ENCODE measurements at places on chromosomes 4 and X.

DNA sequence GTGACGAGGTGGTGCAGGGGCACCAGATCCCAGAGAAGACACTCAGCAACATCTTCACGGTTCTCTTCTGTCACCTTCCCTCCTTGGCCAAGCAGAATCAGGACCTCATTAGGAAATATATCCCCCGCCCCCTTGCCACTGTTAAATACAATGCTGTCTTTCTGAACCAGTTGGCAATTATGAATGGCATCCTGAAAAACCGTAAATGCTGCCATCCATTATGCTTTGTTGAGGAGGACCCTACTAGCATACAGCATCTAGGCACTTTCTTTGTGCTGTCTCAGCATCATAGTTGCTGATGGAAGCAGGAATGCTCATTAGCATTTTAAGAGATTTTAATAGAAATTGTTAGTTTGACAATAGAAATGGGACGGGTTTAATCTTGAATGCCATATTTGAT lies 138.5 kb downstream of the DCLK2 start:
- no peak overlapping the region for H3K4me3 ChIP-seq
- no peak overlapping the region for H3K27ac ChIP-seq
- no peak for DNase-seq
- H3K4me1 ChIP-seq, result no peaks in the 10 kb centered on the region
- H3K36me3 ChIP-seq, result no peaks in the 10 kb centered on the region

GRCh38 chr4:73477176-73477575 lies 4.4 kb upstream of the AFM start:
- no peaks in the 10 kb centered on the region for H3K27me3 ChIP-seq
- no peak overlapping the region for H3K27ac ChIP-seq
- no peaks in the 10 kb centered on the region for H3K4me1 ChIP-seq
- no peak for DNase-seq

DNA sequence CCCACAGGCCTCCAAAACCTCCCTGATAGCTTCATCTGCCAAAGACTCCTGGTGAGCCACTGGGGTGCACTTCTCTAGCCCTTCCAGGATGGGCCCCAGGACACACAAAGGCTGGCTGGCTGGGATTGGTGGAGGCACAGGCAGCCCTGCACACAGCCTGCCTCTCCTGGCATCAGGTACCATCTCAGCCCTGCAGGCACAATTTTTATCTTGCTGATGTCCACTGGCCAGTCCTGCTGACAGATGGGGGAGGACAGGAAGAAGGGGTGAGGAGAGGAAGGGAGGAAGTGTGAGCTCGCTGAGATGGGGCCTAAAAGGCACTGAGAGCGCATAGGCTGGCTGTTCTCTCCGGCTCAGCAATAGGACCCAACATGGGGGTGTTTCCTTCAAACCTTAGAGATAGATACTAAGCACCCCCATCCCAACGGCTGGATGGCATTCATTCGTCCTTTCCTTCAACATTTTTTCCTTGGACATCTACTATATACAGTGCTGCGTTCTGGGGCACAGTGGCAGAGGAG lies 92.7 kb downstream of the PJA1 start:
- no peaks in the 10 kb centered on the region for H3K36me3 ChIP-seq
- H3K4me1 ChIP-seq, result no peaks in the 10 kb centered on the region
- H3K27ac ChIP-seq, result no peak overlapping the region
- DNase-seq, result no peak
- H3K27me3 ChIP-seq, result no peaks in the 10 kb centered on the region

DNA sequence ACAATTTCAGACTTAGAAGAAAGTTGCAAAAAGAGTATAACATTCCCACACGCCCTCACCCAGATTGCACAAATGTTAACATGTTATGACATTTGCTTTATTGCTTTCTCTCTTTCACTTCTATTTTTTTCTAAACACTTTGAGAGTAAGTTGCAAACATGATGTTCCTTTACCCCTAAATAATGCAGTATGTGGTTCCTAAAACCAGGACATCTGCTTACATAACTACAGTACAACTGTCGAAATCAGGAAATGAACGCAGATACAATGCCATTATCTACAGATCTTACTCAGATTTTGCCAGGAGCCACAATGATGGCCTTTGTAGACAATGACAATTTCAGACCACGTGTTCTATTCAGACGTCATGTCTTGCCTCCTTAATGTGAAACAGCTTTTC lies 22.4 kb downstream of the SH3TC1 start:
- DNase-seq, result no peak
- H3K36me3 ChIP-seq, result peaks cover 29% of the 10 kb centered on the region
- peak overlapping the region; percentile 71 for H3K27ac ChIP-seq
- H3K4me1 ChIP-seq, result peaks cover 33% of the 10 kb centered on the region
- H3K4me3 ChIP-seq, result no peak overlapping the region

DNA sequence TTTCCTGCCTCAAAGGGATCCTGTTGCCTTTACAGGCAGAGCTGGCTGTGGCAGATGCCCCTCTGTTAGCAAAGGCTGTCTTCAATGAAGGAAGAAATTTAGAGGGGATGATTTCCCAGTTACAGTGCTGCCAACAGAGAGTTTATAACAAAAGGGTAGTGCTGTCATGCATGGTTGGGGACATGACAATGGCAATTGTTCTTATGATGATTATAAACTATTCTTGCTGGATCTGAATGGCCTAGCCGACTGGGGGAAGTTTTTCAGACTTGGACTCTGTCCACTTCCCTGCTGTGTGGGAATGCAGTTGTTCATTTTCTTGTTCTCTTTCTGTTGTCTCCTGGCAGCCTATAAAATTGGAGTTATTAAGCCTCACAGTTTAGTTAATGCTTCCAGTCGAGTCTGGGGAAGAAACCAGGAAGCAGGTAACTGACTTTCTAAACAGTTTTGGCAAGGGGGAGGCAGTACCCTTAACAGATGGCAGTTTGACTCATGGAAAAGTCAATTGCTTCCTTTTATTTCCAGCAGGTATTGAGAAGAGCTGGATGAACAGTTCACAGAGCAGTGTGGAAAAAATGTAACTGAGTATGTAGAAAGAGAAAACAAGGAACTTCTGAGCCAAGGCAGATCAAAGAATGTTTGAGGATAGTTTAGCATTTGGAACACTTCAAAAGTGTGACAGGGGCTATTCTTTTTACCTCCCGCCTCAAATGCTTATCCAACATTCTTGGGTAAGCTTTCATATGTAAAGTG lies 582.6 kb downstream of the RAPGEF2 start:
- no peaks in the 10 kb centered on the region for H3K27me3 ChIP-seq
- H3K36me3 ChIP-seq, result no peaks in the 10 kb centered on the region
- no peaks in the 10 kb centered on the region for H3K4me1 ChIP-seq
- H3K4me3 ChIP-seq, result no peak overlapping the region
- no peak for DNase-seq
- H3K27ac ChIP-seq, result no peak overlapping the region

GRCh38 chrX:153766871-153767673 lies 3.0 kb downstream of the PLXNB3 start:
- H3K4me1 ChIP-seq, result no peaks in the 10 kb centered on the region
- peaks cover 3% of the 10 kb centered on the region for H3K27me3 ChIP-seq
- H3K4me3 ChIP-seq, result no peak overlapping the region
- no peaks in the 10 kb centered on the region for H3K36me3 ChIP-seq
- no peak for DNase-seq

GRCh38 chr4:184812651-184813181 lies 13.1 kb downstream of the ACSL1 start:
- no peak overlapping the region for H3K27ac ChIP-seq
- DNase-seq, result no peak
- no peaks in the 10 kb centered on the region for H3K27me3 ChIP-seq
- no peak overlapping the region for H3K4me3 ChIP-seq

GRCh38 chrX:12060489-12061260 lies 77.6 kb upstream of the FRMPD4 start:
- H3K4me1 ChIP-seq, result no peaks in the 10 kb centered on the region
- H3K36me3 ChIP-seq, result no peaks in the 10 kb centered on the region
- H3K4me3 ChIP-seq, result no peak overlapping the region
- DNase-seq, result no peak
- H3K27ac ChIP-seq, result no peak overlapping the region

DNA sequence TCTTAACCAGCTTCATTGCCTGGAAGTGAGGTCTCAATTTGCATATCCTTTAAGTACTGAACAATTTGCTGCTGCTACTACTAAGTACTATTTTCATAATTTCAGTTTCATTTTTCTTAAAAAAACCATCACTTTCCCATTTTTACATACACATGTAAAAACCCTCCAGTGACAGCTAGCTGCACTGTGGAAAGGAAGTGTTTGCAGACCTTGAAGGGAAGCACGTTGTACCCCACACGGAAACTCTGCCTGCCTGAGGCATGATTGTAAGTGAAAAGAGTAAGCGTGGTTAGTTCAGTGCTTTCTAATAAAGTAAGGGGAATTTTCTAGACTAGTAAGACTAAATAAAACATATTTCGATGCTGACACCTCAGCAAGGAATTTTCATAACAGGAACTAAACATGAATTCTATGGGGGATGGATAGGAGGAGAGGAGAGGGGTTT lies 103.6 kb downstream of the RAPGEF2 start:
- H3K27me3 ChIP-seq, result no peaks in the 10 kb centered on the region
- no peak overlapping the region for H3K4me3 ChIP-seq
- H3K36me3 ChIP-seq, result peaks cover 2% of the 10 kb centered on the region
- H3K4me1 ChIP-seq, result peaks cover 3% of the 10 kb centered on the region

GRCh38 chr4:32986236-32986635 lies 2266.1 kb downstream of the PCDH7 start:
- no peaks in the 10 kb centered on the region for H3K4me1 ChIP-seq
- no peak overlapping the region for H3K4me3 ChIP-seq
- no peak overlapping the region for H3K27ac ChIP-seq
- no peaks in the 10 kb centered on the region for H3K27me3 ChIP-seq

- no peak for DNase-seq
- H3K27me3 ChIP-seq, result peaks cover 2% of the 10 kb centered on the region
- peaks cover 11% of the 10 kb centered on the region for H3K4me1 ChIP-seq
Observed at GRCh38 chr4:38452542-38452941, 211.5 kb upstream of the KLF3 start.

- H3K4me3 ChIP-seq, result no peak overlapping the region
- H3K27me3 ChIP-seq, result peaks cover 3% of the 10 kb centered on the region
- no peak overlapping the region for H3K27ac ChIP-seq
Observed at GRCh38 chr4:17787315-17787714, 5.9 kb upstream of the FAM184B start.

DNA sequence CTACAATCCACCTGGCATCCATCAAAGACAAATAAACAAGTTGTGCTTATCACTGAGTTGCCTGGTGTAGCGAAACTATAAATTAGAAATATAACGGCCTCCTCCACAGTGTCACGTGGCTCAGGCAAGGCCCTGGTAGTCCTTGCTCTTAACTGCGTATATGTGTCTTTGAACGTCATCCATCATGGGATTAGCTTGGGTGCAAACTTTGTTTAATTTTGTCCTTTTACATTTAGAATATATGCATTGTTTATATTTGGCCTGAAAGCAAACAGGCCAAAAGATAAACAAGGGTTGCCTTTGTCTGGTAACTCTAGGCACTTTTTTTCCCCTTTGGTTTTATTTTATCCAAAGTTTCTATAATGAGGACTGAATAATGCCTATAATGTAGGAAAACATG lies 184.9 kb downstream of the KIT start:
- H3K4me3 ChIP-seq, result no peak overlapping the region
- H3K4me1 ChIP-seq, result no peaks in the 10 kb centered on the region
- H3K36me3 ChIP-seq, result no peaks in the 10 kb centered on the region
- no peak overlapping the region for H3K27ac ChIP-seq
- H3K27me3 ChIP-seq, result no peaks in the 10 kb centered on the region

GRCh38 chrX:150269605-150270254 lies 93.4 kb upstream of the MAMLD1 start:
- no peak overlapping the region for H3K4me3 ChIP-seq
- H3K27ac ChIP-seq, result no peak overlapping the region
- no peaks in the 10 kb centered on the region for H3K4me1 ChIP-seq
- DNase-seq, result no peak

DNA sequence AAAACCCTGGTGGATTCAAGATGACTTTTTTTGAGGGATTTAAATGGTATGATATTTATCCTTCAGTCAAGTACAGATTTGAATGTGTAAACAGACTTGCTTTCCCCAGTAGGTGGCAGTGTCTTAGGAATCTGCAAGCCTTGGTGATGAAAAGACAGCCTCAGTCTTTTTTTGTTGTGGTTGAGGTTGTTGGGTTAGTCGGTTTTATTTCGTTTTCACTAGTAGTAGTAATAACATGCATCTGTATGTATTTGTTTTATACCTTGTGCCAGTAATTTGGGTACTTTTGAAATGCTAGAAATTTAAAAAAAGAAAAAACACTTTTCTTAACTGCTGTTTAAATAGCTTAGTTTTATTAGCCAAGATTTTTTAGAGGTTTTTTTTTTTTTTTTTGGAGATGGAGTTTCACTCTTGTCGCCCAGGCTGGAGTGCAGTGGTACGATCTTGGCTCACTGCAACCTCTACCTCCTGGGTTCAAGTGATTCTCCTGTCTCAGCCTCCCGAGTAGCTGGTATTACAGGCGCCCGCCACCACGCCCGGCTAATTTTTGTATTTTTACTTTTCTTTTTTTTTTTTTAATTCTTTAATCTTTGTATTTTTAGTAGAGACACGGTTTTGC lies 39.2 kb downstream of the COPS4 start:
- DNase-seq, result peak; percentile 66
- H3K4me1 ChIP-seq, result peaks cover 7% of the 10 kb centered on the region
- H3K36me3 ChIP-seq, result no peaks in the 10 kb centered on the region
- H3K4me3 ChIP-seq, result no peak overlapping the region

- H3K27me3 ChIP-seq, result peaks cover 2% of the 10 kb centered on the region
- H3K27ac ChIP-seq, result no peak overlapping the region
- no peaks in the 10 kb centered on the region for H3K36me3 ChIP-seq
- H3K4me1 ChIP-seq, result no peaks in the 10 kb centered on the region
- no peak for DNase-seq
Observed at GRCh38 chr4:176266026-176266425, 3.0 kb downstream of the ASB5 start.

- H3K27me3 ChIP-seq, result no peaks in the 10 kb centered on the region
- no peak for DNase-seq
- no peaks in the 10 kb centered on the region for H3K36me3 ChIP-seq
- H3K27ac ChIP-seq, result no peak overlapping the region
Observed at GRCh38 chr4:174627473-174627872, 105.2 kb upstream of the HPGD start.

DNA sequence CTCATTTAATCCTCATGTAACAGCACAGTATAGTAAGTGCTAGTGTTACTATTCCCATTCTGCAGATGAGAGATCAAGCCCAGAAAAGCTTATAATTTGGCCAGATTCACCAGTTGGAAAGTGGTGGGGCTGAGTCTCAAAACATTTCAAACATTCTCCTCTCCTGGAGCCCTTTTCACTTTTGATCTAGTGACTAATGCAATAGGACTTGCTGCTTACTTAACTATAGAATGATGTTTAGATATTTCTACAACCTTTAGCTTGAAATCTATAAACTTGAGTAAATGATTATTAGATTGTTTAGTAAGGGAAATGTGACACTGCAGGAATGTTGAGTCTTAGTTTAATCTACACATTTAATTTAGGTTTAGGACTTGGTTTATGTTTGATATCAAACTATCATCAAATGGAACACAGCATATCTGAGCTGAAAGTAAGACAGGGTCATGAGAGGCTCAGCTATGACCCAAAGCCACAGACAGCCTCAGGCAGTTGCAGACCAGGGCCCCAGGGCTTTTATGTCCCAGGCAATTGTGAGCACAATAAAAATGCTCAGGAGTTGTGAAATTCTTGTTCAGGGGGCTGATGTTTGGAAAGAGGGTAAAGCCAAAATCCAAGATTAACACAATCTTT lies 199.5 kb upstream of the HS3ST1 start:
- no peak overlapping the region for H3K27ac ChIP-seq
- no peak overlapping the region for H3K4me3 ChIP-seq
- no peak for DNase-seq
- no peaks in the 10 kb centered on the region for H3K27me3 ChIP-seq
- no peaks in the 10 kb centered on the region for H3K4me1 ChIP-seq
- no peaks in the 10 kb centered on the region for H3K36me3 ChIP-seq

All from T-cell (primary cell).